ENCODE measurements at places on chromosomes 1 and 21. TPM values are rescaled to one million over a fixed set of nuclear protein-coding genes. Genes with fewer than 3 reads are reported as not detected.

PLEKHA6 gene
- polyA plus RNA-seq, result 46.1 TPM

MFAP2 gene
- 180 TPM for polyA plus RNA-seq

NR0B2 gene
- 1.00 TPM for polyA plus RNA-seq

ITLN2 gene
- not detected for polyA plus RNA-seq

FAM72C gene
- 2.1 TPM for polyA plus RNA-seq

C21orf58 gene
- 22.3 TPM for polyA plus RNA-seq

GLMN gene
- polyA plus RNA-seq, result 33.0 TPM

HCN3 gene
- polyA plus RNA-seq, result 13.9 TPM

RAVER2 gene
- 35.0 TPM for polyA plus RNA-seq

PTCH2 gene
- polyA plus RNA-seq, result 5.4 TPM

ADCY10 gene
- 0.83 TPM for polyA plus RNA-seq

C1orf52 gene
- 43.1 TPM for polyA plus RNA-seq

RGS8 gene
- polyA plus RNA-seq, result 0.12 TPM

C1orf185 gene
- not detected for polyA plus RNA-seq

OPTC gene
- not detected for polyA plus RNA-seq

MR1 gene
- 3.6 TPM for polyA plus RNA-seq

ANP32E gene
- 157 TPM for polyA plus RNA-seq

DPH2 gene
- 23.9 TPM for polyA plus RNA-seq

CASQ1 gene
- polyA plus RNA-seq, result 0.43 TPM

COL18A1 gene
- 104 TPM for polyA plus RNA-seq

AGT gene
- polyA plus RNA-seq, result 42.2 TPM

GJA5 gene
- polyA plus RNA-seq, result 16.3 TPM
